AML-193 (cell line): ENCODE measurements at places on chromosomes 5 and 9.

DNA sequence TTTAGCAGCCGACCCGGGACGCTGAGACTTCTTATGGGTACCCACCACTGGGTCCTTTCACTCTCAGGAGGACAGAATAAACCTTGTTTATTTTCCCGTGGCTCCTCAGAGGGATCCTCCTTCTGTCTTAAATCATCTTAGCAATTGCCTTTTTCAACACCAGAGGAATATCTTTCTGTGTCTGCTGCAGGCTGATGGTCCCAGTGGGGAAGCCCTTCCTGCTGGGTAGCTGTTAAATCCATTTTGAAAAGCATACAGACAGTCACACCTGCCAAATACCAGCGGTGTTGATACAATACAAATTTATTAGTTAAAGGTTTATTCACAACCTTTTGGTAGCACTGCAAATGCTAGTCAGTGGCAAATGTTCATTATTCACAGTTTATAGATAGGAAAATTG is 222.9 kb downstream of the AOPEP start:
- no peak for DNase-seq

GRCh38 chr9:75360252-75360651 is 271.9 kb downstream of the OSTF1 start:
- DNase-seq, result no peak

GRCh38 chr5:142327111-142327842 is 2.5 kb upstream of the SPRY4 start:
- DNase-seq, result no peak

DNA sequence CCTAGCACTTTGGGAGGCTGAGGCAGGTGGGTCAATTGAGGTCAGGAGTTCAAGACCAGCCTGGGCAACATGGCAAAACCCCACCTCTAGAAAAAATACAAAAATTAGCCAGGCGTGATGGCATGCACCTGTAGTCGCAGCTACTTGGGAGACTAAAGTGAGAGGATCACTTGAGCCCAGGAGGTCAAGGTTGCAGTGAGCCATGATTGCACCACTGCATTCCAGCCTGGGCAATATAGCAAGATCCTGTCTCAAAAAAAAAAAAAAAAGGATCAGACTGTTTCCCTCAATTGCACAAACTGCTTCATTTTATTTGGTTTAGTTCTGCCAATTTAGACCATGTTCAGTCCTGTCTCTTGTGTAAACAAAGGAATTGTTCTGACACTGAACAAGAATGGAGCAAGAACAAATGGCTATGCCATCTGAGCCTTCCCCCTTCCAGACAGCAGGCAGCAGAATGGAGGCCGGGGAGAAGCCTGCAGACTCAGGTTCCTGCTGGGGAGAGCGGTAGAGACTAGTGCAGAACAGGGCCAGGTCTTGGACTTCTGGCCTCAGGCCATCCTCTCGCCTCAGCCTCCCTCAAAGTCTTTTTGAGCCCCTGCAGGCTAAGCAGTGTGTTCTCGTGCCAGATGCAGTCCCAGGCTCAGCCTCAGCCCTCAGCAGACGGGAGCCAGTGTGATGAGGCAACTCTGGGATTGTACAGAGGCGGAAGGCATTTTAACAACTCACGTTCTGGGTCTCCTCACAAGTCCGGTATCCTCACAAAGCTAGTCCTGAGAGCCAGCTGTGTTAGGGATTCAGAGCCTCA is 18.2 kb downstream of the HNRNPH1 start:
- DNase-seq, result no peak

- peak; percentile 7 for DNase-seq
These were observed 35.0 kb downstream of the AOPEP start for GRCh38 chr9:94761481-94761880.

DNA sequence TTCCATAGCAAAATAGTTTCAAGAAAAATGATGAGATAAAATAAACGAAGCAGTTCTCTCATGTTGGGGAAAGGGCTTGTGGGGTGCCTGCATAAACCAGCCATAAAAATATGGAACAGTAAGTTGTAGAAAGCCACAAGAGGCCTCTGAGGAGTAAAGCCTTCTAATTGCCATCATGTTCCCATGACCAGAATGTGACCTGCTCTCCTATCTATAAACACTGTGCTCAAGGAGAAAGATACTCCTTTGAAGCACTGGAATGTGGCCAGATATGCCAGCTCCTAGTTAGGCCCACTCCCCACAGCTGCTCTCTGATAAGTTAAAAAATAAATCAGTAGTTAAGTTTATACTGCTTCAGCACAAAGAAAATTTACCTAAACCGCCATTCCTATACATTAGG is 65.8 kb downstream of the SETX start:
- DNase-seq, result no peak

DNA sequence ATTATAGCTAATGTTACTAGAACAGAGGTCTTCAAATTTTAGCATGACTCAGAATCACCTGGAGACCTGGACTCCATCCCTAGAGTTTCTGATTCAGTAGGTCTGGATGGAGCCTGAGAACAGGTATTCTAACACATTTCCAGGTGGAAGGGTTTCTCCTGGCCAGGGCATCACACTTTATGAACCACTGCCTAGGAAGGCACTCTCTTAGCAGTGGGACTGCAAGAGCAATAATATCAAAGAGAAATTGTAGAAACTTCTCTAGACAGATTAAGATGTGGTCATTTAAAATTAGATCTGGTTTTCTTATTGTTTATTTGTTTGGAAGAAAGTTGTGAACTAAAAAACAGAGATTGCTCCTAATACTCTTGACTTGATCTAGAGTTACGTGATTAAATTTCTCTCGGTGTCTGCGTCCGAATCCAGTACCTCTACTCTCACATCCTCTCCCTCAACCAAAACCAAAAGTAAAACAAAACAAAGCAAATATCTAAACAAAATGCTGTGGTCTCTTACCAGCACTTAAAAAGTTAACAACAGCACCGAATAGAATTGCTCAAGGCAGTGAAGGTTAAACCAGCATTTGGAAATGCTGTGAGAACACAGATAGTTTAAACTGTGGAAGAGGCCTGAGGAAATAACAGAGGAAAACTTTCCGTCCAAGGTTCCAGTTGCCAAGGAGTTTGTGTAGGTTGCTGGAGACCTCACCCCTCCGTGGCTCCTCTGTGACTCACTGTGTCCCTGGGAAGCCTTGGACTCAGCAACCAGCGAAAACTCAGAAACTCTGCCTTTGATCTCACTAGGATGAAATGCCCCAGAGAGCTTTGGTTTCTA is 193.4 kb downstream of the ARRDC3 start:
- DNase-seq, result no peak

DNA sequence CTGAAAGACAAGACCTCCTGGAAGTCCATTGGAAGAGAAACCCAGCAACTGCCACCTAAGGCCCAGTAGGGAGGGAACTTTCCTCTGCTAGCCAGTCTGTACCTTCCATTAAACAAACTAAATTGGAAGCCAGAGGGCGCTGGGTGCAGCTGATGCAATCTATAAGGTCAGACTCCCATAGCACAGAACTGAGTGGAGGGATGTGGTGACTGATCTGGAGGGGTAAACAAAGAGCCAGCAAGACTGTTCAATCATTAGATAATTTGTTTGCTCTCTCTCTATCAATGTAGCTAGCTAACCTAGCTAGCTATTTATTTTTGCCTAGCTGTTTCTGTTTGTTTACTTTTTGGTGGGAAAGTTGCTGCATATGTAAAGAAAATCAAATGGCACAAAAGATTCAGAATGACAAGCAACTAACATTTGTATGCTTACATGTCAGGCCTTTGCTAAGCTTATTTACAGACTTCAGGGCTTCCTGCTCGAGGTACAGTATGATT is 291.8 kb upstream of the DAB2 start:
- DNase-seq, result peak; percentile 50

GRCh38 chr9:98085944-98086343 is 29.4 kb downstream of the NANS start:
- DNase-seq, result no peak

- DNase-seq, result no peak
These were observed 1830.1 kb upstream of the NUDT12 start for GRCh38 chr5:105392710-105393149.

GRCh38 chr5:125151150-125151900 is 404.9 kb upstream of the ZNF608 start:
- no peak for DNase-seq

DNA sequence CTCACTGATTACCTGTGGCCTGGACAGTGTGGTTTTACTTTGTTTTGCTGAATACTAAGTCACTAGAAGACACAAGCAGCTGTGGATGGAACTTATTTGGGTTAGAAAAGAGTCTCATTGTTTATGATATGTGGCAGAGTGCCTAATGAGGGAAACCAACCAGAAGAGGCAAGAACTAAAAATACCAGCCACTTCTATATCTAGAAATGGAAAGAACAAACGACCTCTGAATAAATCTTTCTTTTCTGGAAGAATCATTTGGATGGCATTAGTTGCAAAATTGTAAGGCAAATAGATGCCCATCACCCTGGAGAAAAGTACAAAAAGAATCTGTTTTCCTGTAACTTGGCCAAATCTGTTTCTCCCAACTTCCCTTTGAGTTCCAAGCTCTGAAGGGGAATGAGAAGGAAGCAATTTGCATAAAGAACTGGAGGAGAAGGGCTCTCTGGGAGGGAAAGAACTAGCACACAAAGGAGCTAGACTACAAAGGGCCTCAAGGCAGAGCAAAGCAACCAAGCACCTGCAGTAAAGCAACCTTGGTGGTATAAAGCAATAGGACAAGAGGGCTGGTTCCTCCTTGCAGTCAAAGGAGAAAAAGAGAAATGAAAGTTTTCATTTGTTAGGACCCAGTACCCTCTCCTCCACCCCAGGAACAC is 455.4 kb downstream of the CAAP1 start:
- no peak for DNase-seq

GRCh38 chr5:56310711-56311204 is 77.6 kb upstream of the ANKRD55 start:
- no peak for DNase-seq

DNA sequence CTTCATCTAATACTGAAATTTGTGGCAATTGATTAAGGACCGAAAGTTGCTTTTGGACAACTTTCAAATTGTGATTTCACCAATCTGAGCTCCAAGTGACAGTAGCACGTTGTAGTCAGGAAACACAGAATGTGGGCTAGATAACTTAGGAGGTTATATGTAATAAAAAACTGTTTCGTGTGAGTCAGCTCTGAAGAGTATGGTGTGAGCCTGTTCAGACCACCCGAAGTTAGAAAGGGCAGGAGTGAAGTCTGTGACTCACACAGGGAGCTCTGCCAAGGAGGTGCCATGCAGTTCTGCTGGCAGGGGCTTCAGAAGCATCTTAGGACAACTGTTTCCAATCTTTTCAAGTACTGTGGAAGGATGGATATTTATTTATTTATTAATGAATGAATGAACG is 16.4 kb upstream of the ZBTB34 start:
- no peak for DNase-seq

DNA sequence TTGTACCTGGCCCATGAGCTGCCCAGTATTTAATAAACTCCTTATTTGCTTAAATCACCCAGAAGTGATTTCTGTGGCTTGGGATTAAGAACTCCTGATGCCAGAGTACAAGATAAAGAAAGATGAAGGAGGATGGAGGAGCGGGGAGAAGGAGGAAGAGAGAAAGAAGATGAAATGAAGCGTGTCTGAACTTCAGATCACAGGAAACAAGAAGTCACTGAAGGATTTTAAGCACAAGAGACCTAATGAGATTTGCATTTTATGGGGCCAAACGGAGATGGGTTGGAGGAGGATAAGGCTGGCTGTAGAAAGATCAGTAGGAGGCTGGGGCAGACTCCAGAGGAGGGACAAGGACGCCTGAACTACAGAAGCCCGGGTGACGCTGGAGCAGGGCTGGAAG is 3.1 kb downstream of the EIF4E1B start:
- no peak for DNase-seq

DNA sequence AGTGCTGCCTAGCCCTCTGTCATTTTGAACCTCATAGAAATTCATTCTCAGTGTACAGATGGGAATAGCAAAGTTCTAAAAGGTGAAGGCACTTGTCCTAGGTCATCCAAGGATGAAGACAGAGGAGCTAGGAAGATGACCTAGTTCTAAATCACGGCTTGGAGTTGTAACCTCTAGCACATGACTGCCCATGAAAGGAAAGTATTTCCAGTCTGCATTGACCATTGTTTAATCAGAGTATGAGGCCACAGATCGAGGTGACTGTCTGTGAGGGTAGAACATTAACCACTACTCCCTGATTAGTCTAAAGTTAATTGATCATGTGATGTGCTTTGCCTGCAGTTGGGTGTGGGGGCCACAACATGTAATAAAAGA is 674 bp upstream of the TNFSF15 start:
- no peak for DNase-seq

- no peak for DNase-seq
These were observed 374.9 kb upstream of the IRX4 start for GRCh38 chr5:2257326-2258244.

DNA sequence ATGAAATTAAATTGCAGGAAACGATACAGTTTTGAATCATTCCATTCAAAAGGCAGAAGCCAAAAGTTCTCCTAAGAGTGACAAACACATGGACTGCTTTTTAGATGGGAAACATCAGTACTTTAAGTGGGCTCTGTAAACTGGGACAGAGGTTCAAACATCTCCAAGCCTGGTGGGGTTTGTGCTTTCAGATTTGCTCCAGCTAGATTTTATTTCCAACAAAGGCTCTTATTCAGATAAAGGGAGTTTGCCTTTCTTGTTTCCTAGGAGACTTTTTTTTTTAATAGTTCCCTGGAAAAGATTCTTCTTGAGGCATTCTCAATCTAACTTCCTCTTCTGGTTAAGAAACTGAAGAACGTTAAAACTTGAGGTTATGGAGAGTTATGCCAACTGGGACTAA is 277.6 kb downstream of the TMEM38B start:
- no peak for DNase-seq

DNA sequence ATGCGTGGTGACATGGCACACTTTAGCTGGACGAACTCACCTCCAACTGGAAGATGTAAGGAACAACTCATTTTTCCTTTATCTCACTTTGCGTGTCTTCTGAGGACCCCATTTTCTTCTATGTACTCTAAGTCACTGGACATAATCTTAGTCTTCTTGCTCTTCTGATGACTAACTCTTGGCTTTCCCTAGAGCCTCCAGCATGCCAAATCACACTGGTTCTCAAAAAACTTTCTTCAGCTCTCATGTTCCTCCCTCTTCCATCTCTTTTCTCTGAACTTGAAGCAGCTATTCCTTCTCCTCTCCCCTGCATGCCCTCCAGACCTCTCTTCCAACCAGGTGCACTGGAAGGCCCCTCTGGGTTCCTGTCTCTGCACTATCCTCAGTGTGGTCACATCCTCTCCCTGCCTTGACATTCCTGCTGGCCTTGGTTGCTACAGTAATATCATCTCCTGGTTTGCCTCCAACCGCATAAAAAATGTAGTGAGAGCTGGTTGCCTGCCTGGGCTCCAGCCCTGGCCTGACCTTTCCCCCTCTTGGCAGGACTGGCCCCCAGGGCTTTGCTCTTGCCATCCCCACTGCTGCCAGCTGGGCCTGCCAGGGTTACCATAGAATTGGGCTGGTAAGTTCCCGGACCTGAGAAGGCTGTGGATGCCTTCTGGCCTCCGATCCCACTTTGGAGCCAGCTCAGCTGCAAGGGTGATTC is 44.8 kb upstream of the BNC2 start:
- no peak for DNase-seq
